Psoas muscle (tissue), 8 donors: ENCODE measurements at places on chromosomes 7 and 10. TPM values are rescaled to one million over a fixed set of nuclear protein-coding genes. Genes with fewer than 3 reads are reported as not detected.

PTF1A gene
- not detected for polyA plus RNA-seq

DNA sequence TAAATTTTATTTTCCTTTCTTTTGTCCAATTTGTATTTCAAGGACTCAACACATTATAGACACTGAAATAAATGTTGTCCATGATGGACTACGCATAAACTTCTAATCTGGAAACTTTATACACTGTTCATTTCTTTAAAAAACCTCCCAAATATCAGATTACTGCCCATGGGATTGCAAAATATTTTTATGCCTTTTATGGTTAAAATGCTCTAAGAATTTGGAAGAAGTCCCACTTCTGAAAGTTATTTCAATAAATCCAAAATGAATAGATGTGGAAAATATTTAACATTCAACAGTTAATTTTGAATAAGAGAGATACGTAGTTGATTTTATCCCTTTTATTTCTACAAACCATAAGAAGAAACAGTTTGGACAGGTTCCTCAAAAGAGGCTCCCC, 46.1 kb downstream of the CABCOCO1 start:
- H3K4me3 ChIP-seq: no peak overlapping the region
- H3K4me1 ChIP-seq: no peaks in the 10 kb centered on the region
- no peaks in the 10 kb centered on the region for H3K27me3 ChIP-seq
- DNase-seq: no peak
- H3K27ac ChIP-seq: no peak overlapping the region

NKX1-2 gene
- polyA plus RNA-seq: not detected

GRCh38 chr10:17216217-17216900, 11.7 kb upstream of the VIM start:
- no peak for DNase-seq
- H3K27ac ChIP-seq: peak overlapping the region; percentile 71
- H3K27me3 ChIP-seq: no peaks in the 10 kb centered on the region
- no peaks in the 10 kb centered on the region for H3K4me1 ChIP-seq
- no peaks in the 10 kb centered on the region for H3K36me3 ChIP-seq
- no peak overlapping the region for H3K4me3 ChIP-seq

GRCh38 chr10:124722798-124723783, 21.1 kb downstream of the FAM53B start:
- peaks cover 88% of the 10 kb centered on the region for H3K4me1 ChIP-seq
- no peak for DNase-seq
- peak overlapping the region; percentile 80 for H3K27ac ChIP-seq
- H3K27me3 ChIP-seq: no peaks in the 10 kb centered on the region

GRCh38 chr7:157558061-157558460, 221.3 kb downstream of the DNAJB6 start:
- H3K27ac ChIP-seq: no peak overlapping the region
- H3K36me3 ChIP-seq: no peaks in the 10 kb centered on the region
- H3K4me3 ChIP-seq: no peak overlapping the region
- no peak for DNase-seq
- no peaks in the 10 kb centered on the region for H3K27me3 ChIP-seq

DNA sequence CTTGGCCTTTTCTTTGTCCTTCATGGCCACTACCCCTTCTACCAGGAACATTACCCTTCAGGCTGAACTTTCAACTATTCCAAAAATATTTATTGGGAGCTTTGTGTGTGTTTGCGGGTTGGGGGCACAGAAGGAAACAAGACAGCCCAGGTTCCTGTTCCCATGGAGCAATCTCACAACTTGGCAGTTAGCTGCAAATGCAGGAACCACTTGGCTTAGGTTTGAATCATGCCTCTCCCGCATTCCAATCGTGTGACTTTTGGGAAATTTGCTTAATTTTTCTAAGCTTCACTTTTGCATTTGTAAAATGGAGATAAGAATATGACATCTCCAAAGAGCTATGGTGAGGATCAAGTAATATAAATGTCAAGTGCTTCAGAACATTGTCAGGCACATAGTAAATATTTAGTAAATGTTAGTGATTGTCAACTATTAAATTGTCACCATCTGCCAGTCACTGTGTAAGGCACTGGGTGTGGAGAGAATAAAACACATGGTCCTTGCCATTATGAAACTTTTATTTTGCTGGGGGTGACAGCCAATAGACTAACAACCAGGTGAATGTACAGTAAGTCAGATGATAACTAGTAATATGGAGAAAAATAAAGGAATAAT, 277.1 kb downstream of the SNX13 start:
- DNase-seq: no peak
- H3K27ac ChIP-seq: no peak overlapping the region
- H3K36me3 ChIP-seq: no peaks in the 10 kb centered on the region
- H3K4me1 ChIP-seq: no peaks in the 10 kb centered on the region
- no peak overlapping the region for H3K4me3 ChIP-seq

DNA sequence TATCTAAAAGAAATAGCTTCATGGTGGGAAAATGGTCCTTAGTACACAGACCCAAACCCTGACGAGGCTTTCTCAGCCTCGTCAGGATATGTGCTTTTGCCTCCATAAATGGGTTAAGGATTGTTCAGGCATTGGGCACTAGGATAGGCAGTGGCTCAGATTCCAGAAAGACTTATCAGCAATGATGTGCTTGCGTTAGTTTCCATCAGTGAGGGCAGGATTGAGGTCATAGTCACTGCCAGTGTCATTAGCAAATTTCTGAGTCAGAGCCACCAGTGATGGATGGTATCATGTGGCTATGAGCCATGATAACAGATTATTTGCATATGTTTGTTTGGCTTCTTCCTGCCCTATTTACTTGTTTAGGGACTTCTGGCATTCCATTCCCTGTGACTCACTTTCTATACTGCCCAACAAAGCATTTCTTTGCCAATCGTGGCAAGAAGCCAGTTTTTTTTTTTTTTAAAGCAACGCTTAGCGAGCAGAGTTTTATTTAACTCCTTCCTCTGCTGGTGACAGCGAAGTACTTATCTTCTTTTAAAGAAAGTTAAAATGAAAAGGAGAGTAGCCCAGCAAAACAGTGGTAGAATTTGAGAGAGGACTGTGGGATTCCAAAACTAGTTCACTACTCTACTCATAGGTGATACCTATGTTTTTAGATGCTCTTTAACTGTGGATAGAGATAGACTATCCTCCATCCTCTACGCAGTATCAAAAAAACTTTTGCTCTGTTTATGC, 44.4 kb downstream of the MYPN start:
- peak overlapping the region; percentile 85 for H3K27ac ChIP-seq
- no peaks in the 10 kb centered on the region for H3K27me3 ChIP-seq
- peaks cover 67% of the 10 kb centered on the region for H3K4me1 ChIP-seq
- peak overlapping the region; percentile 5 for H3K4me3 ChIP-seq
- no peaks in the 10 kb centered on the region for H3K36me3 ChIP-seq
- DNase-seq: no peak

VTI1A gene
- polyA plus RNA-seq: 31.5 TPM

DNA sequence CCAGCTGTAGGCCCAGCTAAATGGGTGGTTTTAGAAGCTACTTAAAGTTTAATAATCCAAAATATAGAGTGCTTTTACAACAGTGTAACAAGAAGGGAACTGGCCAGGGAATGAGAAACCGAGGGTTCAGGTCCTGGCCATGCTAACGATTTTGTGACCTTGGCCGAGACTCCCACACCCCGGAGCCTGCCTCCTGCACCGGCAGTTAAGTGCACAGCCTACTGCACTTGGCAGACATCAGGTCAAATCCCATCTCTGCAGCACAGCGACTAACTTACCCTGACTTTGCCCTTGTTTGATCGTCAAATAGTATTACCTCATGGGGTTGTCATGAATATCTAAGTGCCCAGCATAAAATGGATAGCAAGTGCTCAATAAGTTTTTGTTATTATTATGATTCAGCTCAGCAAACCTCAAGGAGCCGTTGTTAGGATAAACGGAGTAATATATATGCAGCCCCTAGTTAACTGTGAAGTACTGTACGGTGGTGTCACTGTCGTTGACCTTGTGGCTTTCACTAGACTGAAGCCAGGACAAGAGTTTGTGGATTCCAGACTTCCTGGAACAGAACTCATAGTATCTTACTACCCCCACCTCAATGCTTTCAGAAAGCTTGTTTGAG, 35.5 kb downstream of the LYZL1 start:
- H3K4me3 ChIP-seq: no peak overlapping the region
- H3K4me1 ChIP-seq: peaks cover 16% of the 10 kb centered on the region
- H3K27me3 ChIP-seq: no peaks in the 10 kb centered on the region
- H3K27ac ChIP-seq: no peak overlapping the region
- DNase-seq: no peak

DNA sequence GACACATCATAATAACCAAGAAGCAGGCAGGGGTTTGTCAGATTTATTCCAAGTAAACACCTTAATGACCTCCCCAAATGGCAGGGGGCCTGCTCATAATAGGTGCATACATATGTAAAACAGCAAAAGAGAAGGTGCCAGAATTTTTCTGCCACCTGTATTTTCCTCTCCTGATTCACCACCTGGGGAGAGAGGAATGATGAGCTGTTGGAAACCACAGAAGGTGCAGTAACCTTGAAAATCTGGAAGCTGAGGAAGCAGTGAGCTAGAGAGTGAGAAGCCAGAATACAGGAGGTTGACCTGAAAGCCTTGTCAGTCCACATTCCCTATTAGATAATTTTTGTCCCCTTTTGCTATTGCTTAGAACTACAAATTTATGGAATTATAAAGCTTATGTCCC, 46.2 kb upstream of the PDE1C start:
- no peak for DNase-seq
- no peaks in the 10 kb centered on the region for H3K36me3 ChIP-seq
- no peak overlapping the region for H3K27ac ChIP-seq
- no peaks in the 10 kb centered on the region for H3K4me1 ChIP-seq
- H3K27me3 ChIP-seq: no peaks in the 10 kb centered on the region

- H3K27ac ChIP-seq: no peak overlapping the region
Measured at GRCh38 chr10:112732277-112732921, 217.6 kb upstream of the TCF7L2 start.

DNA sequence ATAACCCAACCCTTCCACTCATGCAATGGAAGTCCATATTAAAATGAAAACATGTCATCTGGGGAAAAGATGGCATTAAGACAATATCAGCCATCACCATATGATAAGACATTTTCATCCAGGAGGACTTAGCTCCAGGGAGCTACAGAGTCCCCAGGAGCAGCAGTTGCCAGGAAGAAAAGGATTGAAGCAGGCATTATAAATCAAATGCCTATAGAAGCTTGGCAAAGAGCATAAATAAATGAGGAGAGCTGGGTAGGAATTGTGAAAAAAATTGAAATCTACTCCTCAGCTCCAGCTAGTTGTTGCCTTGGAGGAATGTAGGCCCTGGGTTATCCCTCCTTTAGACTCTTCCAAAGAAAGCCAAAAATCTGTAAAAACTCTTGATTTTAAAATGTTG, 42.5 kb downstream of the FAM13C start:
- no peak overlapping the region for H3K27ac ChIP-seq
- H3K27me3 ChIP-seq: no peaks in the 10 kb centered on the region
- no peaks in the 10 kb centered on the region for H3K36me3 ChIP-seq
- H3K4me3 ChIP-seq: no peak overlapping the region
- no peak for DNase-seq
- peaks cover 46% of the 10 kb centered on the region for H3K4me1 ChIP-seq

DNA sequence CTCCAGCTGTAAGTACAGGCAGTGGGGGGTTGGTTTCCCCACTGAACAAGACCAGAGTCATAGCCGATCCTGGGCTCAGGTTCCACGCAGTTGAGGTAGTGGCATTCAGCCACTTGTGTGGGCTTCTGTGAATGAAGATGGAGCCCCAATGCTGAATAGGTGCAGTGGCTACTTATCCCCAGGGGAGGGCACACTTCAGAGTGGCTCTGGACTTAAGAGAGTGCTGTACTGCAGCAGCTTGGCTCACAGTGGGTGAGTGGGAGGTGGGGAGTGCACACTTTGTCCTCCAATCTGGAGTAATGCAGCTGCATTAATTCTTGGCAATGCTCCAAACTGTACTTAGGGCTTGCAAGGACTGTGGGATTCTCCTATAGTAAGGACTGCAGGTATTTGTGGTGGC, 81.9 kb downstream of the BUB3 start:
- H3K4me3 ChIP-seq: no peak overlapping the region
- H3K36me3 ChIP-seq: no peaks in the 10 kb centered on the region
- H3K27ac ChIP-seq: no peak overlapping the region

- peak overlapping the region; percentile 53 for H3K27ac ChIP-seq
- no peaks in the 10 kb centered on the region for H3K27me3 ChIP-seq
- peaks cover 32% of the 10 kb centered on the region for H3K4me1 ChIP-seq
- no peaks in the 10 kb centered on the region for H3K36me3 ChIP-seq
Measured at GRCh38 chr7:150385302-150385723, 6.2 kb downstream of the ZNF775 start.

GRCh38 chr7:4022265-4022664, 659.8 kb upstream of the FOXK1 start:
- no peak for DNase-seq
- no peaks in the 10 kb centered on the region for H3K4me1 ChIP-seq
- H3K27me3 ChIP-seq: peaks cover 4% of the 10 kb centered on the region

DNA sequence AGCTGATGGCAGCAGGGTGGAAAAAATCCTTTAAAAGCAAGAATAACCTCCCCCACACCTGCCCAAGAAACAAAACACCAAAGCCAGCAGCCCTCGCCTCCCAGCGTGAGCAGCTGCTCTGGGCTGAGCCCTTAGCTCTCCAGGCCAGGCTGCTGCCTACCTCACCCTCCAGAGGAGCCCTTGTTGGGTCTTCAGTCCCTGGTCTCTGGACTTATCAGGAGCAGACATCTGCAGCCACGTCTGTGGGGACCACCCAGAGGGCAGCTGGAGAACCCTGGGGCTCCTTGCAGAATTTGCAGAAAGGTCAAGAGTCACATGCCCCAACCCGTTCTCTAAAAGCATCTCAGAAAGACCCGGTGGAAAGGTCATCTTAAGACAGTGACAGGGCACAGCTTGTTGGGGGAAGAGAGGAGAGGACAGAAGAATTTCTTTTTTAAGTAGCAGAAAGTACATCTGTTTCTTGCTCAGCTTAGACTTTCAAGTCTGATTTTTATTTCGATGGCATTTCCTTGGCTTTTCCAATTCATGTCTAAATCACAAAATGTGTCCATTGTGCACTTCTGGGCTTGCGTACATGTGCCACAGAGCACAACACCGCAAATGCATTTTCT, 425.7 kb upstream of the NFE2L3 start:
- H3K36me3 ChIP-seq: no peaks in the 10 kb centered on the region
- H3K27ac ChIP-seq: no peak overlapping the region
- peaks cover 12% of the 10 kb centered on the region for H3K4me1 ChIP-seq

SPDYE5 gene
- 0.01 TPM for polyA plus RNA-seq

GRCh38 chr7:28358423-28358868, 53.9 kb upstream of the CREB5 start:
- no peaks in the 10 kb centered on the region for H3K27me3 ChIP-seq
- DNase-seq: no peak
- no peak overlapping the region for H3K4me3 ChIP-seq
- no peak overlapping the region for H3K27ac ChIP-seq

GRCh38 chr7:22025075-22025474, 79.4 kb upstream of the CDCA7L start:
- H3K4me1 ChIP-seq: no peaks in the 10 kb centered on the region
- no peaks in the 10 kb centered on the region for H3K36me3 ChIP-seq
- no peak overlapping the region for H3K4me3 ChIP-seq
- no peak overlapping the region for H3K27ac ChIP-seq
- H3K27me3 ChIP-seq: no peaks in the 10 kb centered on the region

SLC29A4 gene
- 2.6 TPM for polyA plus RNA-seq

- no peaks in the 10 kb centered on the region for H3K36me3 ChIP-seq
- no peak overlapping the region for H3K4me3 ChIP-seq
Measured at GRCh38 chr10:124306922-124307371, 111.8 kb downstream of the OAT start.
